ENCODE measurements at places on chromosomes 16 and 17.

DNA sequence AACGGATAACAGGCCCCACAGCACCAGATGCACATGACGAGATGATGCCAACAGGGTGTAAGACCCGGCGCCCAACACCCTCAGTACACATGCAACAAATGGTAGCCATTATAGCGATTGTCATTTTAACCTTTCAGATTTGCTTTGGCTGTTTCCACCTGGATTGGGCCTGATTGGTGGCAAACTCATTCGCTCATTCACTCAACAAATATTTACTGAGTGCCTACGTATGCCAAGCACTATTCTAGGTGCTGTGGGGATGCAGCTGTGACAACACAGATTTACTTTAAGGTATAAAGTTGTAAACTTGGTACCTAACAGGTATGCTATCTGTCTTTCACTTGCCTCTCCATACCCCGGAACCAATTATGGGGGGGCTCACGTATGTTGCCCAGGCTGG lies 66.8 kb downstream of the SRCIN1 start:
- DNase-seq, result no peak

DNA sequence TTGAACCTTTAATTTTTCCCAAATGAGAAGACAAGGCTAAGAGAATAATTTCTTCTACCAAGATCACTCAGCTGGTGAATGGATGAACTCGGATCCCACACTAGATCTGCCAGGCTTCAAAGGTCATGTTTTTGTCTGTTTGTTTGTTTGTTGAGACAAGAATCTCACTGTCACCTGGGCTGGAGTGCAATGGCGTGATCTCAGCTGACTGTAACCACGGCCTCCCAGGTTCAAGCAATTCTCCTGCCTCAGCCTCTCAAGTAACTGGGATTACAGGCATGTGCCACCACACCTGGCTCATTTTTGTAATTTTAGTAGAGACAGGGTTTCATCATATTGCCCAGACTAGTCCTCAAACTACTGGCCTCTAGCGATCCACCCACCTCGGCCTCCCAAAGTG lies 6.6 kb downstream of the ZNF19 start:
- no peak for DNase-seq

GRCh38 chr17:49952912-49953497 lies 16.0 kb upstream of the DLX4 start:
- peak; percentile 34 for DNase-seq

DNA sequence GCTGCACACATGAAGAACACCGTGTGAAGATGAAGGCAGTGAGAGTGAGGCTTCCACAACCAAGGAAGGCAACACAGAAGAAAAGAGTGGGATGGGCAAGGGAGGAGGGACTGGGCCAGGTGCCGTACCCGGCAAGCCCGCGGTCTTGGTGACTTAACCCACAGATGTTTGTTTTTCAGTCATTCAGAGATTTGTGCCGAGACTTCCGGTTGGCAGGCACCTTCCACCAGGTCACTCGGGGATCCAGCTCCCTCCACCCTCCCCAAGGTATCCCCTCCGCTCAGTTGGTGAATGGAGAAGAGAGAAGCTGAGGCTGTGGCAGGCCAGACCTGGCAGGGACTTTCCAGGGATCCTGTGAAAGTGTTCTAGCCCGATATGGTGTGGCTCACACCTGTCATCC lies 4.9 kb upstream of the KREMEN2 start:
- no peak for DNase-seq

- no peak for DNase-seq
These were observed 16.0 kb upstream of the CCL18 start for GRCh38 chr17:36048066-36048465.

DNA sequence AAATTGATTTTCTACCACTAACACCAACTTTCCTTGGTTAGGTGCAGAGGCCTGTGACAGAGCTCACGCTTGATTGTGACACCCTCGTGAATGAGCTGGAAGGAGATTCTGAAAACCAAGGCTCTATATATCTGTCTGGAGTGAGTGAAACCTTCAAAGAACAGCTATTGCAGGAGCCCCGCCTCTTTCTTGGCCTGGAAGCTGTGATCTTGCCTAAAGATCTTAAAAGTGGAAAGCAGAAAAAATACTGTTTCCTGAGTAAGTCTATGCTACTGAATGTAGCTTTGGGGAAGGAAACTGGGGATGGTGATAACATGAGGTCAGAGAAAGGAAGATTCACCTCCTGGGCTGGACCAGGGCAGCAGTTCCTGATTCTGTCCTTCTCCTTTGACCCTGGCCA lies 38.3 kb downstream of the REXO5 start:
- no peak for DNase-seq
